Ecto neural progenitor cell (in vitro differentiated cells): ENCODE measurements at places on chromosomes 3 and 15.

GRCh38 chr3:177705976-177706823, 508.9 kb upstream of the TBL1XR1 start:
- no peak for DNase-seq

DNA sequence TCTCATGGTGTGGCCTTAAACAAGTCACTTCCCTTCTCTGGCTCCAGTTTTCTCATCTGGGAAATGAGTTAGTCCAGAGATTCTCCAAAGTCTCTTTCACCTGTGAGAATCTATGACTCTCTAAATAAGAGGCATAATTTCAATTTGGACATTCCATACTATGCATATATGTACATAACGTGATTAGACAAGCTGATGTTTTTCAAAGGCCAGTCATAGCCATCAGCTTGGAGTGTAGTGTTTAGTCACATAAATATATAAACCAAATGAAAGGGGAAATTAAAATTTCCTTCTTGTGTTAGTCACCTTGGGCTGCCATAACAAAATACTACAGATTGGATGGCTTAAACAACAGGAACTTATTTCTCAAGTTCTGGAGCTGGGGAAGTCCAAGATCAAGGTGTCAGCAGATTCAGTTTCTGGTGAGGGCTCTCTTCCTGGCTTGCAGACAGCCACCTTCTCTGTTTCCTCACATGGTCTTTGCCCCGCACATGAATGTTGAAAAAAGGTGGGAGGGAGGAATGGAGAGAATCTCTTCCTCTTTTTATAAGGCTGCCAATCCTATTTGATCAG, 19.4 kb downstream of the TMEM41A start:
- DNase-seq, result no peak

GRCh38 chr3:107368654-107369398, 8.4 kb upstream of the CCDC54 start:
- DNase-seq, result no peak

DNA sequence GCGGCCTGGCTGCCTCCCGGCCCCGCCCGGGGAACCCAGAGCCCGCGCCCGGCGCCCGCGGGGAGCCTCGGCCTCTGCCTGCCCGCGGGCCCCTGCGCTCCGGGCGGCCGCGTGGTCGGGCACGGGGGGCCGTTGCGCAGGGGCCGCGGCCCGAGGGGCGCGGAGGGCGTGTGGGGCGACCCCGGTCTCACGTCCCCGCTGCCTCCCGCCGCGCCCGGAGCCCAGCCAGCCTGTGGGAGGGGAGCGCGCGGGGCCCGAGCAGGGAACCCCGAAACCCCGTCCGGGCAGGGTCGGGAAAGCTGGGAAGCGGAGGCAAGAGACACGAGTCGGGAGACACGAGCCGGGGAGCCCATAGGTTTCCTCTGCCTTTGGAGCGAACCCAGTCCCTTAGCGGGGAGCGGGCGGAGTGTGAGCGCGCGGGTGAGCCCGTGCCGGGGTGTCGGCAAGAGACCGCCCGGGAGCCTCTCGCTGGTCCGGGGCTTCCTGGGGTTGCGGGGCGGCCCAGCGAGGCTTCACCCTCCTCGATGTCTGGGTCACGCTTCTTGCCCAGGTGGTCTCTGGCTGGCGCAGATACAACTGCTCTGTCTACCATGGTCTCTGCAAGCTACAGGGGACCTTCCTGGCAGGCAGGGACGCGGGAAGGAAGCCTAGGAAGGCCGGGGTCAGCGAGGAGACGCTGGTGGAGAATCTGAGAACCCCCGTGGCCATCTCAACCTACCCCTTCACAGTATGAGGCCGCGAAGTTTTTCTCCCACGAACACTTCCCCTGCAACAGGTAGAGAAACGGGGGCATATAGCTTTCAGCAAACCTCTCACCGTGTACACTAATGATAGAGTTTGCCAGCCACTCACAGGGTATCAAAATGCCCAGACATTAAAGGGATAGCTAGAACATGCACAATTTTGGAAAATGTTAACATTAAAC, 586 bp downstream of the LRRK1 start:
- peak; percentile 64 for DNase-seq

DNA sequence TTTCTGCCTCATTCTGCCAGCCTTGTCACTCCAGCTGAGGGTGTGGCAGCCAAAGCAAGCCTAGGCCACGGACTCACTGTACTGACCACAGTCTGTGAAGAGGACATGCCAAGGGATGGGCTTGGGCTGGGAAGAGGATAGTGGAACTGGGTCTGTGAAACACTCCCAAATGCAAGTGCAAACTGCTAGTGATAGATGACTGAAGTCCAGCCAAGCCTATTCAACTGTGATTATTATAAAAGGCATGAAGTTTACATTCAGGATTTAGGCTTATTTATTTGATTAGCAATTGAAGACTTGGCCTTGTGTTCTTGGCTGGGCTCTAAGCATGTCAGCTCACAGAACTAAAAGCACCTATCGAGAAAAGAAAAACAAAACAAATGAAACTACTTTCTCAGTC, 84.9 kb upstream of the UBE2E1 start:
- DNase-seq, result no peak

- no peak for DNase-seq
Observed at GRCh38 chr15:41006479-41006878, 53.2 kb downstream of the CHAC1 start.

GRCh38 chr15:57306944-57307411, 69.3 kb upstream of the CGNL1 start:
- DNase-seq, result no peak

- DNase-seq, result no peak
Observed at GRCh38 chr3:158728851-158729250, 3.4 kb downstream of the RARRES1 start.

GRCh38 chr3:94292151-94292550, 229.3 kb downstream of the NSUN3 start:
- no peak for DNase-seq

GRCh38 chr3:58629629-58630028, 36.9 kb downstream of the FAM3D start:
- no peak for DNase-seq

DNA sequence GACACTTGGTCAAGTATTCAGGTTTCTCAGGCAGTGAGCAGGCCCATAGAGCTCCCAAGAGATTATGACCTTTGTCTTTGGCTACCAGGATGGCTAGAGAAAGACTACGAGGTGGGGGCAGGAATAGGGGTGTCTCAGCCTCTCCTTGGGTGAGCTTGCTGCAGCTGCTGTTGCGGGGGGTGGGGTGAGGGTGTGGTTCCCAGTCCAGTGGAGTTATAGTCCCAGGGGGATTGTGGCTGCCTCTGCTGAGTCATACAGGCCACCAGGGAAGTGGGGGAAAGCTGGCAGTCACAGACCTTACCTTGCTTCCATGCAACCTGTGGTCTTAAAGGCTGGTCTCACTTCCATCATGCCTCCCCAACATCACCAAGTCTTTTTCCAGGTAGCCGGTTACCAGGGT, 31.7 kb downstream of the ATP2C1 start:
- DNase-seq, result no peak

DNA sequence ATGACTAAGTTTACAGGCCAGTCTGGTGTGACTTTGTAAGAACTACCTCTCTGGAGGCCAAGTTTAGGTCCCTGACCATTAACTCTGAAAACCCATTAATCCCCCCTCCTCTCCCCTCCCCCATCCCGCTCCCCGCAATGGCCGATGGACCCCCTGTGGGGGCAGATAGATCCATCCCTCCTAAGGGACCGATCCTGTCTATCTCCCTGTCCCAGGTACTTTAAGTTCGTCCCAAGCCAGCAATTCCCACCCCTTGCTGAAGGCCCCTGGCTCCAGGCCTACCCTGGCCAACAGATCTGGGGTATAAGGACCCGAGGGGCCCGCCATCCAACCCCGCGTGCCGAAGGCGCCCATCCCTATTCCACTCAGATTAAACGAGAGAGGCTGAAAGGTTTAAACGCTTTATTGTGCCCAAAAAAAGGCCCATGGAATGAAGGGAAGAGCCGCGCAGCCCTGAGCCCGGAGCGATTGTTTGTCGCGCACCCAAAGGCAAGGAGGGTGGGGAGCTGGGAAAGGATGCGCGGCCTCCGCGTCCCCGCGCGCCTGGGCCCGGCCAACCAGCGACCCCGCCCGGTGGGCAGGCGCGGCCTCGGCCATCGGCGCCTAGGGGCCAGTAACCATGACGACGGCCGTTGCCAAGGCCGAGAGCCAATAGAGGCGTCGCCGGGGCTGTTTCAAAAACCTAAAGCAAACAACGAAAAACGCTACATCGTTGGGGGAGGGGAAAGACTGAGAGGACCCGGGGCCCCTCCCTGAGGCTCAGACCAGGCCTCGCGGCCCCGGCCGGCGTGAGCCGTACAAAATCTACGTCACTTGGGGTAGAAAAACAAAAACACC, 35.9 kb downstream of the HMCES start:
- peak; percentile 93 for DNase-seq

DNA sequence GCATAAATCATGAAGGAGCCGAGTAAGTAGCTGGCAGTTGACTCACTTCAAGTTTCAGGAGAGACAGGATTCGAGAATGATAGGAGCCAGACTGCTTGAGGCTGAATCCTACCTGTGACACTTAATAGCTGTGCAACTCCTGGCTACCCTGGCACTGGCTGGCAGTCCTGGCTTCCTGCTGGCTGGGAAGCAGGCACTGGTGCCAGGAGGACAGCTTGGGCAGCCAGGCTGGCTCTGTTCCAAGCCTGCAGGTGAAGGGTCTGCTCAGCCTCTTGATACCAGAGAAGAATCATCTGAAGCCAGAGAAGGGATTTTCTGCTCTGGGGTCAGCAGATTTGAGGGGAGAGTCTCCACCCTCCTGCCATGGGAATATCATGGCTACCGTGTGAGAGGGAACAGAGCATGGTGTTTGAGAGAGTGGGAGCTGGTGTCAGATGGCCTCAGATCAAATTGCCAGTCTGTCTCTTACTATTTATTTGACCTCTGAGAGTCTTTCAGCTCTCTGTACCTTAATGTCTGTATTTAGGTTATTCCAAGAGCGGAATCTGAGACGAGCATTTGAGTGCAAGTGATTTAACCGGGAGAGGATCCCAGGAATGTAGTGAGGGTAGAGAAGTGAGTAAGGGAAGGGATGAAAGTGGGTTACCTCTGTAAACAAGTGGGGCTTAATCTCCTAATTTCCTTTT, 4.4 kb upstream of the XIRP1 start:
- no peak for DNase-seq

DNA sequence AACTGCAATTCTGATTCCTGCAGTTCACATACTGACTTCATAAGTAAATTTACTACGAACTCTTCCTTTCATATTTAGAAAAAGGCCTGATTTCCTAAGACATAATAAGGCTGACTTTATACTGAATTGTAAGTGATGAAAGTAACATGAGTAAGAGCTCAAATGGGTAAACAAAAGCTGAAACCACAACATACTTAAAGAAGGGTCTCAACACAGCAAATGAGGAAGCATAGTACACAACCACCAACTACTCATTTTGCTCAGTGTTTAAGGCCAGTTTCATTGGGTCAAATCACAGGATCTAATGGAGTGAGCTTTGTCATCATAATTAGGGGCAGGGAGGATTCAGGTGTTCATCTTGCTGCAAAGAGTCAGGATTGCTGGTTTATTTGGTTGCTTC, 81.4 kb downstream of the SETD2 start:
- DNase-seq, result no peak

DNA sequence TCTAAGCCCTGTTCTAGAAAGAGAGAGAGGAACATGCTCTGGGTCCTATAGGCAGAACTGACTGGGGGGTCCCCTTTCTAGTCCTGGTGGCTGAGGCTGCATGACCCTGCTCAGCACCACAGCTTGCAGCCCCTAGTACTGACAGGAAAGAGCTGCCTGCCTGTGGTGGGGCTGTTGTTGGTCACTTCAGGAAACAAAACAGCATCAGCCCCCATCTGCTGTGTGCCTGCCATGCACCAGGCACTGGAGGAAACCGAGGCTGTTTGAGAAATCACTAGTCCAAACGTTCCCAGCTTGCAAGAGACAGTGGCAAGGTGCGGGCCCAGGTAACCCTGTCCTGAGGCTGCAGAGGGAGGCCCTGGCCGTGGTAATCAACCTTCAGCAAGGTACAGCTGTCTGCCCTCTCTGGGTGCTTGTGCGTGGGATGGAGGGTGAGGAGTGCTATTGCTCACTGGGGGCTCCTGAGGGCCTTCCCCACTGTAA, 90.6 kb downstream of the IQSEC1 start:
- no peak for DNase-seq

GRCh38 chr15:22956978-22957260, 23.2 kb downstream of the CYFIP1 start:
- DNase-seq, result no peak

DNA sequence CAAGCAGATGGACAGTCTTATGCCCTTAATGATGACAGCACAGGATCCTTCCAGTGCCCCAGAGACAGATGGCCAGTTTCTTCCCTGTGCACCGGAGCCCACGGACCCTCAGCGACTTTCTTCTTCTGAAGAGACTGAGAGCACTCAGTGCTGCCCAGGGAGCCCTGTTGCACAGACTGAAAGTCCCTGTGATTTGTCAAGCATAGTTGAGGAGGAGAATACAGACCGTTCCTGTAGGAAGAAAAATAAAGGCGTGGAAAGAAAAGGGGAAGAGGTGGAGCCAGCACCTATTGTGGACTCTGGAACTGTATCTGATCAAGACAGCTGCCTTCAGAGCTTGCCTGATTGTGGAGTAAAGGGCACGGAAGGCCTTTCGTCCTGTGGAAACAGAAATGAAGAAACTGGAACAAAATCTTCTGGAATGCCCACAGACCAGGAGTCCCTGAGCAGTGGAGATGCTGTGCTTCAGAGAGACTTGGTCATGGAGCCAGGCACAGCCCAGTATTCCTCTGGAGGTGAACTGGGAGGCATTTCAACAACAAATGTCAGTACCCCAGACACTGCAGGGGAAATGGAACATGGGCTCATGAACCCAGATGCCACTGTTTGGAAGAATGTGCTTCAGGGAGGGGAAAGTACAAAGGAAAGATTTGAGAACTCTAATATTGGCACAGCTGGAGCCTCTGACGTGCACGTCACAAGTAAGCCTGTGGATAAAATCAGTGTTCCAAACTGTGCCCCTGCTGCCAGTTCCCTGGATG, 198.7 kb downstream of the AKAP13 start:
- DNase-seq, result no peak

DNA sequence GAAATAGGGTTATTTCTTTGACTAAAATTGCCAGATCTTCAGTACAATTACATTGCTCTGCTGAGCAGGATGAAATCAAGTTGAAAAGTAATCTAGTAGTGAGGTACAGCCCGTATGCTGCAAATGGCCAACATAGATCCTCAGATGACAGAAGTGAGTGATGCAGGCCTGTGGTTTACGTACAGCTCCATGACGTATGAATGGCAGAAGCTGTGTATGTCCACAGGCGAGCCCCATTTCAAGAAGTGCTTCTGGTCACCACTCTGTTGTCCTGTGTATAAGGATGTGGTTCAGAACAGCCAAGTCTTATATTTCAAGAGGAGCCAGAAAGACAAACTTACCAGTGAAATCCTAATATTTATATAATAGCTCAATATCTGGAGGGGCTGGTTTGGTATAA, 9.2 kb downstream of the CD86 start:
- DNase-seq, result no peak

- DNase-seq, result no peak
Observed at GRCh38 chr3:10655105-10655504, 149.7 kb upstream of the ATP2B2 start.

GRCh38 chr3:113062705-113063104, 71.9 kb downstream of the GTPBP8 start:
- DNase-seq, result no peak

- DNase-seq, result no peak
Observed at GRCh38 chr3:132209855-132210254, 107.4 kb upstream of the ACP3 start.

- no peak for DNase-seq
Observed at GRCh38 chr3:46162975-46163555, 45.0 kb downstream of the CCR1 start.

- no peak for DNase-seq
Observed at GRCh38 chr3:52200981-52201679, 3.2 kb downstream of the ALAS1 start.

GRCh38 chr3:188230962-188231361, 77.0 kb downstream of the LPP start:
- DNase-seq, result no peak
